ENCODE measurements at places on chromosomes 3 and 15. TPM values are rescaled to one million over a fixed set of nuclear protein-coding genes. Genes with fewer than 3 reads are reported as not detected.
A peak's percentile ranks its signal among the peaks of the same experiment; 100 is the strongest.

Gene TTLL13
- polyA plus RNA-seq = 0.17 TPM

DNA sequence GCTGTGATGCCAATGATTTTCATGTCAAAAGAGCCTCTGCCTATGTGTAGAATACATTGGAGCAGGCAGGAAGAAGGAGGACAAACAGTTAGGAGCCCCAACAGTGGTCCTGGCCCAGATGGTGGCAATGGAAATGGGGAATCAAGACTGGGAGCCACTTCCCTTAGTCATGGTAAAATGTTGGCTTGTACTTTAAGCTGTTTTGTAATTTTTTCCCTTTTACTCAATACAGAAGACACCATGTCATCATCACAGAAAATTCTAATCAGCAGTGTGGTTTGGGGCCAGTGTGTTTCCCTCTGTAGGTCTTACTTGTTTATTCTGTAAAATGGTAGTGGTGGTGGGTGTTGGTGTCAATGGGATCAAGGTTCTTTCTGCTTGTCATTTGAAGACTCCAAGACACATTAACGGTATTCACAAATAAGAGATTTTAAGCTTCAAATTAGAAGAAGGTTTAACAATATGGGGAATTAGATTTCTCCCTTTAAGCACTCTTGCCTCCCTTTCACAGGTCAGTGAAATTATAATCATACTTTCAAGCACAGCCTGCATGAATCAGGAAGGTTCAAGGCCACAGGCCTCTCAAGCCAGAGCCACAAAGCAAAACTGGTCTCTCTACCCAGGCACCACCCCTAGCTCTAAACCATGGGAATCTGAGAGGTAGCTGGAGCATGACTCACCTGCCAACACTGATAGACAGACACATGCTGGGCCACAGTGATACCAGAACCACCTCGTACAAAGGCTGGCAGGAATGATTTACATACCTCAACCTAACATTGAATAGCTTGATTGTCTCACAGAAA lies 24.9 kb downstream of the SIAH2 start:
- peaks cover 2% of the 10 kb centered on the region for H3K36me3 ChIP-seq
- peak; percentile 54 for DNase-seq
- H3K27me3 ChIP-seq = no peaks in the 10 kb centered on the region
- H3K4me1 ChIP-seq = peaks cover 19% of the 10 kb centered on the region
- H3K4me3 ChIP-seq = no peak overlapping the region

Gene PGBD4
- 0.90 TPM for polyA plus RNA-seq

- DNase-seq = no peak
- no peaks in the 10 kb centered on the region for H3K4me1 ChIP-seq
- H3K36me3 ChIP-seq = no peaks in the 10 kb centered on the region
- H3K4me3 ChIP-seq = no peak overlapping the region
Measured at GRCh38 chr3:9183011-9183410, 66.4 kb downstream of the SRGAP3 start.

GRCh38 chr3:47193871-47194859 lies 30.3 kb upstream of the SETD2 start:
- no peaks in the 10 kb centered on the region for H3K27me3 ChIP-seq
- no peaks in the 10 kb centered on the region for H3K4me1 ChIP-seq
- no peak overlapping the region for H3K27ac ChIP-seq
- H3K36me3 ChIP-seq = no peaks in the 10 kb centered on the region
- no peak for DNase-seq
- no peak overlapping the region for H3K4me3 ChIP-seq

- DNase-seq = no peak
- no peaks in the 10 kb centered on the region for H3K4me1 ChIP-seq
- no peaks in the 10 kb centered on the region for H3K27me3 ChIP-seq
- no peaks in the 10 kb centered on the region for H3K36me3 ChIP-seq
Measured at GRCh38 chr3:177330779-177331178, 133.5 kb upstream of the TBL1XR1 start.

Gene ANAPC13
- polyA plus RNA-seq = 46.2 TPM
